ENCODE measurements at places on chromosomes 11 and 22.

DNA sequence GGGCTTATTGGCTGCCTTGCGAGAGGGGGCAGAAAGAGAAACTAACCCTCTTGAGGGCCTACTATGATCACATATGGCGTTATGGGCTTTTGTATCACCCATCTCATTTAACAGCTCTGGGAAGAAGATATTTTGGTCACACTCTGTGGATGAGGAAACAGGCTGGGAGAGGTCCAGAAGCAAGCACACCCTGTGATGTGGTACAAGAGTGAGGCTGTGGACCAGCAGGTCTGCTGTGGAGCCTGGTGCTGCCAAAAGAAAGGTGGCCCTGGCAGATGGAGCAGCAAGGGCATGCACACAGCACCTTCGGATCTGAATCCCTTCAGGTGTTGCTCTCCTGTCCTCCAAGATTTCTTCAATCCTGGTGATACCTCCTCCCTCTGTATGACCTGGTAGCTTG, 64.1 kb downstream of the KCNC1 start:
- DNase-seq = no peak

- no peak for DNase-seq
Observed at GRCh38 chr22:23152238-23153114, 7.2 kb downstream of the RAB36 start.

DNA sequence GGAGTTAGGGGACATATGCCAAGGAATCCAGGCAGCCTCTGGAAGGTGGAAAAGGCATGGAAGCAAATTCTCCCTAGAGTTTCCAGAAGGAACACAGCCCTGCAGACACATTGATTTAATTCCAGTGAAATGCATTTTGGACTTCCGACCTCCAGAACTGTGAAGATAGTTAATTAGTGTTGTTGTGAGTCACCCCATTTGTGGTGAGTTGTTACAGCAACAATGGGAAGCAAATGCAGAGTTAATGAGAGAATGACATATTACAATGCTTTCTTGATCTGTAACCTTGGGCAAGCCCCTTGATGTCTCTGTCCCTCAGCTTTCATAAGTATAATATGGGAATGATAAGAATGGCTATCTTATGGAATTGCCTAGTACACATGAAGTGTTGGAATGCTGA, 178.7 kb downstream of the KIRREL3 start:
- DNase-seq = no peak

GRCh38 chr11:119030029-119030328, 698 bp downstream of the SLC37A4 start:
- peak; percentile 16 for DNase-seq

DNA sequence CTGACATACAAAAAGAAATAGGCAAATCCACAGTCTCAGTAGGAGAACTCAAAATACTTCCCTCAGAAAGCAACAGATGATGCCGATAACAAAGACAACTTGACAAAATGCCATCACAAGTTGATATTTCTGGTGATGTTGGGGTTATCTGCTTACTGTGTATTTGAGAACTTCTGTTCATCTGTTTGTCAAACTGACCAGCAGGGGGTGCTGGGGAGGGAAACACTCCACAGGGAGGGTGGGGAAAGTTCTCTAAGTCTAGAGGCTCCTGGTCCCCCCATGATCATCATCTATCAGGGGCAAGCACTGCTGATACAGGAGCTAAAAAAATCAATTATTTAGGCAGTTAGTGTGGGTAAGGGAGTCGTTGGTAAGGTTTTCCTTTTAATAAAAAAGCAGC, 19.2 kb downstream of the GLYATL1 start:
- peak; percentile 19 for DNase-seq

GRCh38 chr11:64291752-64292459, 804 bp downstream of the KCNK4 start:
- no peak for DNase-seq

- DNase-seq = no peak
Observed at GRCh38 chr11:119545978-119546915, 123.3 kb upstream of the THY1 start.

DNA sequence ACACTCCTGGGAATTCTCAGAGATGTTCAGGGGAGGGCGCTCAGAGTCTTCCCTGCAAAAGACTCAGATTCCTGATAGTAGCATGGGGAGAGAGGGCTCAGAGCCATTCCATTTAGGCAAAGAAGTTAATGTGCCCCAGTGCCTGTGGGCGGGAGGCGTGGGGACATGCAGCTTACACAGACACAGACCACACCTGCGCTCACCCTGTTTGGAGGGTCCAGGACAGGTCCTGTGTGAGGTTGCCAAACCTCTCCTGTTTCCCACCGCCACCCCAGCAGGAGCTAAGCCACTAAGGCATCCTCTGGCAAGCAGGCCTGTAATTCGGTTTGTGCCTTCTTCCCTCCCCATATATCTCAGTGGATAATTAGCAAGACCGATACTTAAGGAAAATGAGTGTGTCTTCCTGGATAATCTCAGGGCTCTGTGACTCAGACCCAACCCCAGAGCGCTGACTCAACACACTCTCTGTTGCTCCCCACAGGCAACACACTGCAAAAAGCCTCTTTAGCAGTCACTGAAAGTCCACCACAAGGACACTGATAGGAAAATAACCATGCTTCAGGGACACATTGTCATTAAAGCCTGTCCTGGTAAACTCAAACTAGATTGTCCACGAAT, 118.9 kb upstream of the LMO1 start:
- DNase-seq = no peak

GRCh38 chr11:31810779-31811647, at the start of gene PAX6:
Gene PAX6 (minus strand): TSS chr11:31811322. CDS start chr11:31806411, 4,911 bp downstream.
- DNase-seq = no peak

- no peak for DNase-seq
Observed at GRCh38 chr11:64870176-64870892, 8.1 kb downstream of the EHD1 start.

- DNase-seq = no peak
Observed at GRCh38 chr22:42287174-42287890, 16.9 kb upstream of the TCF20 start.

GRCh38 chr11:44576656-44577055, 11.2 kb downstream of the CD82 start:
- DNase-seq = no peak

DNA sequence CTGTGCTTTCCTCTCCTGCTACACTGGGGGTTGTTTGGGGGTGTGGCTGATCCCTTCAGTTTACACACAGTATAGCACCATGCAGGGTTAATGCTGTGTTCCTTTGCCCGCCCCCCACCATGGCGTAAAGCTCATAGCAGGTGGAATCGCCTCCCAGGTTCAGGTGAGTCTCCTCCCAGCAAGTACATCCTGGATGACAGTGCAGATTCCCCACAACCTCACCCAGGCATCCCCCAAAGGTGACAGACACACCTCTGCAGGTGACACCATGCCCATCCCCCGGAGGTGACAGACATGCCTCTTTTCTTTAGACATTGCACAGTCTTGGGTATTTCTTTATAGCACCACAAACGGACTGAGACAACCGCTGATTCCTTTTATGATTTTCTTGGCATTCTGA, 343.7 kb downstream of the BRD1 start:
- no peak for DNase-seq

- DNase-seq = no peak
Observed at GRCh38 chr22:42338479-42338878, 68.0 kb upstream of the TCF20 start.

DNA sequence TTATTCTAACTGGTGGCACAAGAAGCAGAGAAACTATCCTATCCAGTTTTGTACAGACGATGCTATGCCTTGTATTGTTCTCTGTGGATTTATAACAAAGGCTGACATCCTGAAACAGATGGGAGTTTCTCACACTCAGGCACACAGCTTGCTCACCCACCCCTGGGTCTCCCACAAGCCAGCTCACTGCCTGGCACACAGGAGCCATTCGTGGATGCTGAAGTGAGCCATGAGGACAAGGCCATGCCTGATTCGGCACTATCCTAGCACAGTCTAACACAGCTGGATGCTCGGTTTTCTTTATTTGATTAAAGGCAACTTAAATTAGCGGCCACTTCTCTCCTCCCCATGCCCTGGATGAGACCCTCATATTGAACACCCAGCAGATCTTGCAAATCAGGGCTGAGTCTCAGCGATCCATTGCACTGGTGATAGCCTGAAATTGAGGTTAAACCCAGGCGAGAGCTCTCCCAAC, 25.7 kb upstream of the TMPRSS4 start:
- no peak for DNase-seq

DNA sequence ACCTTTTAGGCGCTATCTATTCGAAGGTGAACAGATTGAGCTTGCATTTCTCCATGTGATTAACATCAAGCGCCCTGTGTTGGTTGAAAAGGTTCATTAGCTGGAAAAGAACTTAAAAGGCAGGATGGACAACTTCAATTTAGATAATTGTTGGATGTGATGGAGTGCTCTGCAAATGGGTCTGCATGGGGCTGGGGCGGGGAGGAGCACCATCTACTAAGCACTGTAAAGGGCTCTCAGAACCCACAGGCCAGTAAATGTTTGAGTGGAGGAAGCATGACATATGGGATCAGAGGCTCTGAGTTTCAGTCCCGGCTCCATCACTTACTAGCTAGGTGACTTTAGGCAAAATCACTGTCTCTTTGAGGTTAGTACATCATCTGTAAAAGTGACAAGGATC, 28.2 kb downstream of the ARL14EP start:
- DNase-seq = no peak

DNA sequence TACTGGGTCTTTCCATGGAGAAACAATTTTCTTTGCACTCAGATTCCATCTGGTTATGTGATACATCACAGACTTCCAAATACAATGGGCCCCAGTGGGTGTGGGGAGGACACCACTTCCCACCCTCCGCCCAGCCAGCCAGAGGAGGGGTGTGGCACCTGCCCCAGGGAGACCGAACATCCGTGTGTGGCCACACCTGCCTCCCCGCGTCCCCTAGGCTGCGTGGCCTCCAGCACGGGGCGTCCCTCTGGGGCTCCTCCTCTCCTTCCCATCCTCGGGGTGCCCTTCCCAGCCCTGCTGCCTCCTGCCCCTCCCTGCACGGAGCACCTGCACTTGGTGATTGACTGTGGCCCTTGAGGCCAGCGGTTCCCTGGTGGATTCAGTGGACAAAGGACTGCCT, 49.1 kb downstream of the CERK start:
- no peak for DNase-seq

GRCh38 chr11:33064866-33065265, 25.5 kb downstream of the TCP11L1 start:
- DNase-seq = no peak

GRCh38 chr22:32830473-32830872, 29.0 kb downstream of the TIMP3 start:
- DNase-seq = no peak

DNA sequence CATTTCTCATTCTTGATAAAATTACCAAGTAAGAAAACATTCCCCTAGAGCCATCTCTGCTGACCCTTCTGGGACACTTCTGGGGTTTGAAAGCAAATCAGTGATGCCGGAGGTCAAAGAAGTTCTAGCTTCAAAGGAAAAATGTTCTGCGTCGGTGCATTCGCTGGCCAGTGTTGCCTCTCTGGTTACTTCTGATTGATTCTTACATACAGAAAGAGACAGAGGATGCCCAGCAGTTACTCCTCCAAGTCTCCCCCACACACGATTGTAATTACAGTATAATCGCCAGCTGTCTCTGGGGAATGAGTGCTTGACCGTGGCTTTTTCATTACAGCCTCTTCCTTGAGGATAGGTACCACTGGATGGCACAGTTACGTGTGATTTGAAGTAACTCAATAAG, 150.9 kb downstream of the SNX19 start:
- no peak for DNase-seq

DNA sequence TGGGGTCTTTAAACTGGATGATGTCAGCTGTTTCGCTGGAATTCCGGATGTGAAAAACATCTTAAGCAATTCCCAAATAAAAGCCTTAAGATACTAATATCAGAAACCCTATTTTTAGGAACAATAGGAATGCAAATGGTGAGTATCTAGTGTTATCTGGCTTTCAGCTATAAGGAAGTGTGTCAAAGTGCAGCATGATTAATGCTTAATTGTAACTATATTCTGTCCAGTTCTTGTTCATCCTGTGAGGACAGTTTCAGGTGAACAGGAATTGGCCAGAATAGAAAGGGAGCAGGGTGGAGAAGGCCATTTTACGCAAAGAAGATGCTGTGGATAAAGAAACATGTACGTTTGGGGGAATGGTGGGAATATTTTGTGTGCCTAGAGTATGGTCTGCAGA, 108.2 kb downstream of the RASSF10 start:
- no peak for DNase-seq

DNA sequence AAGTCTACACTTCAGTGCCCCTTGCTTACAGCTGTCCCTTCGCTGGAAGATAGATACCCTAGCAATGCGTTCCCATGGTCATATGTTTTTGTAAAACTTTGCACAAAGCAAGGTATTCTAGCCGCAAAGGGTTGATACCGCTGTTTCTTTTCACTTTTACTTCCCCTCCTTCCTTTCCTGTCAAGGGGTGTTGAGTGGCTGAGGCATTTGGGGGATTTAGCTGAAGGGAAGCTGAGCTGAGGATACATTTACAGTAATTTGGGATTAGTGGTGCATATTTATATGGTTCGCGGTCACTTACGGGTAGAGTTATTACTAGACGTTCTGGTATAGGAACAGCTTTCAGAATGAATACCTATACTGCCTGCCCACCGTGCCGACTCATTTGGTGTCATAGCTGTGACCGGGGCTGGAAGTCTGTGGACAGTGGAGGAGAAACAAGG, 86.9 kb upstream of the WNT11 start:
- no peak for DNase-seq

DNA sequence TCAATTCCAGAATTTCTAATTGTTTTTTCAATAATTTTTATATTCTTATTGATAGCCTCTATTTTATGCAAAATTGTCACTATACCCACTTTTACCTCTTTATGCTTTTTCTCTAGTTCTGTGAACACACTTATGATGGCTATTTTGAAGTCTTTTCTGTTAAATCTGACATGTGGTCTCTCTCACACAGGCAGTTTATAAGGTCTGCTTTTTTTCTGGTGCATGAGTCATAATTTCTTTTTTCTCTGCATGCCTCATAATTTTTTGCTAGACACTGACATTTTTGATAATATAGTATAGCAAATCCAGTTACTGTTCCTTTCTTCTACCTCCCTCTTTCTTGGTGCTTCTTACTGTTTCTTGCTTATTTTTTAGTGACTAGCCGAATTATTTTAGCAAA, 36.0 kb downstream of the ZBTB44 start:
- no peak for DNase-seq

GRCh38 chr11:46361283-46362155, 14.3 kb downstream of the DGKZ start:
- DNase-seq = peak; percentile 55

GRCh38 chr11:27485930-27486773, 13.6 kb upstream of the LGR4 start:
- no peak for DNase-seq

GRCh38 chr11:69486773-69487291, 5.4 kb downstream of the LINC01488 start:
- no peak for DNase-seq
